Activated CD4-positive, alpha-beta T cell treated with anti-CD3 and anti-CD28 coated beads, Interleukin-2, amount 10 ng/mL, durations not matched to agents 7 days and 5 days (primary cell): ENCODE measurements at places on chromosomes 1 and 21. TPM values are rescaled to one million over a fixed set of nuclear protein-coding genes. Genes with fewer than 3 reads are reported as not detected.
A peak's percentile ranks its signal among the peaks of the same experiment; 100 is the strongest.

GRCh38 chr1:83112248-83112885 is 886.6 kb downstream of the TTLL7 start:
- no peak for DNase-seq

The C1orf167 gene
- total RNA-seq = not detected

- peak; percentile 32 for DNase-seq
These were observed 41.8 kb upstream of the CAMTA1 start for GRCh38 chr1:6743189-6744101.

- no peak for DNase-seq
These were observed 2.0 kb downstream of the AK5 start for GRCh38 chr1:77283701-77284425.

GRCh38 chr1:86285796-86286195 is 110.3 kb downstream of the ODF2L start:
- no peak for DNase-seq

DNA sequence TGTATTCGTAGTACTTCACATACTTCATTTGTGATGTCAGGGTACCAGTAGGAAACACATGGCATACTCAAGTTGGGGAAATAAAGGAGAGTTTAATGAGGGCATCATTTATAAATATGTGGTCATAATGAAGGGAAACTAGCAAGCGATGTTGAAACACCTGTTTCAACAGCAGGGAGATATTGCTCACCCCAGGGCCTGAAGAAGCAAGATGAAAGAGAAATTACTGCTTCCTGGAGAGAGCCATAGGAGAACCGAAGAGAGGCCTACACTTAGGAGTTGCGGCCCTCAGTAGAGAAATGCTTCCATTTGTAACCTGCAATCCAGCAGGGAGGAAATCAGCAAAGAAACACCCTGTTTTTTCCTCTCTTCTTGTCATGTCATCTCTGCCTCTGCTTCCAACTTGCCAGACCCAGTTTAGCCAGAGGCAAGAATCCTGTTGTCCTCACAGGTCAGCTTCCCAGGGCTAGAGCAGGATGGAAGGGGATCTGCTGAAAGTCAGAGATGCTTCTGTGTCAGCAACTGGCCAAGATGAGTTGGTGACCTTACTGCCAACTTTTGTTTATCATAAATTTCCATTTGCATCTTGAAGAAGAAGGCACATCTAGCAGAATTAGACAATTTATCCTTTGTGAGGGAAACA is 67.6 kb upstream of the TSPAN2 start:
- DNase-seq = no peak

DNA sequence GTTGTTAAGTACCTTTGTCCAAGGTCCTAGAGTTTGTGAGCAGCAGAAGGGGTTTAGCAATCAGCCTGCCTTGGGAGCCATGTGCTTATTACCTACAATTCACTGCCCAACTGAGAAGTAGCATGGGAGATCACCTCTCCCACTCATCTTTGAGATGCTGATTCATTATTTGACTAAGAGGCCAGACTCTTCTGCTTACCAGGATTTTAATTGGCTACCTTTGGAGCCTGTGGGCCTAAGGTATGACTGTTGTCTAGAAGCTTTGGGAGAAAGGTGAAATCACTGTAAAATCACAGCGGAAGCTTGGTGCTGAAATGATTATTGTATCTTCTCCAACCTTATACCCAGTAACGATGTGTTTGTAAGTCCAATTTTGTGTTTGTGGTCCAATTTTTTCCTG is 213.4 kb downstream of the ST6GALNAC3 start:
- no peak for DNase-seq
